ENCODE measurements at places on chromosomes 12 and 14.

GRCh38 chr12:71955970-71956369 lies 17.3 kb downstream of the TPH2 start:
- no peak for DNase-seq

DNA sequence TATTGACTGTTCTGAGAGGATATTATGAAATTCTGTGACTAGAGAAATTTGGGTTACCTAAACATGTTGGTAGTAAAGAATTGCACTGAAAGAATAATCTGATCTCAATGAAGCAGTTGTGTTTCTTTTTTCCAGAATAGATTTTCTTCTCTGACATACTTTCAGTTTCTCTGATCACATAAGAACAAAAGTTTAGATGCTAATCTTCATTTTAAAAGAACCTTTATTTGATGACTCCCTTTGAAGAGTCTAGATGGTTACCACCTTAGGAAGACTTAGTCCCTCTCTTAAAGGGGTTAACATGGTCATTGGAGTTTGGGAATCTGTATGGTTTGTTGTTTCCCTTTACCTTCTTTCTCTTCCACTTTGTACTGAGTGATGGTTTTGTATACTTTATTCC lies 58.6 kb downstream of the MON2 start:
- no peak for DNase-seq

DNA sequence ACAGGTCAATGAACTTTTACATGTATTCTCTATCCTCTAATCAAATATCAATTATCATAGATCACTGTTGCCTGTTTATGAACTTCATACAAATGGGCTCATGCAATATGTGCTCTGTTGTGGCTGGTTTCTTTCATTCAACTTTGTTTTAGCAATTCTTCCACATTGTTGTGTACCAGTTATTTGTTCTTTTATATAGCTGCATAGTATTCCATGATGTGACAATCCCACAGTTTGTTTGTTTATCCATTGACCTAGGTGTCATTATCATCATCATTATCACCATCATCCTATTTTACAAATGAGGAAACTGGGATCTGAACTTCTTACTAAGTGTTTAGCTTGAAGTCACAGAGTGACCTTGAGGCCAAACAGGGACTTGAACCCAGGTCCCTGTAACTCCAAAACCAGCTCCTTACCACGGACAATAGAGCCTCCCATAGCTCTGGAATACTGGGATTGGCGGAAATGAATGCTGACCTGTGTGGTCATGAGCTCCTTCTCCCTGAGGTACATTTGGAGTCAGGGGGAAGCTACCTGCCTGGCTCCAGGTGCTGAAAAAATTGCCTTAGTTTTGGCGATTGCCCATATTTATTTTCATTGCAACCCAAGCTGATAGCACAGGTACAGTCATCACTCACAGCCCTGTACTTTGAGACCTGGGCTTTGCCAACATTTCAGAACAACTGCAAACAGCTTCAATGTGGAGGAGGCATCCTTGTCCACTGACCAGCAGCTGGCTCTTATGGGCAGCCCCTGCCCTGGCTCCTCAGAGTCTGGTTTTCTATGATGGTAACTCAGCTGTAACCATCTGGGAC lies 9.2 kb downstream of the ZFP36L1 start:
- DNase-seq, result no peak

DNA sequence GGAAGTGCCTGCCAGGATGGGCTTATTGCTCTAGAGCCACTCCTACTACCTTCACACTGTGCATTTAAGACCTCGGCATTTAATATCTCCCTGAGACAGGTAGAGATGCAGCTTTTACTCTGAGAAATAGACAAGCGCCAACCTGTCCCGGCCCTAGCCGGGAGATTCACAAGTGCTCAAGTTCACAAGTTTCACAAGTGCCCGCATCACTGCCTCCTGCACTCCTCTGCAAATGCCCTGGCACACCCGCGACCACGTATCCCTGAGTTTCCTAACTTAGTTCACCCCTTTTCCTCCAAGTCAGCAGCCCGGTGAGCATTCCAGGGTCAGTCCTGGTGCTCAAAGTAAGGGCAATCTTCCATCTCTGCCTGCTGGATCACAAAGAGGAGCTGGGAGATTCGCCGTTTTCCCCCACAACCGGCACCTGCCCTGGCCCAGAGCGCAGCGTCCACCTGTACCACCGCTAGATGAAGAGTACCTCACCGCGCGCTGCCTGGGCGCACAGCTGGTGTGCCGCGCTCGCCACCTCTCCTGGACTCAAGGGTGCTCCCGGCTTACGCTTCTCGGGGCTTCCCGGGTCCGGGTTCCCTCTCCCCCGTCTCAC lies 5.0 kb upstream of the SLC38A4 start:
- DNase-seq, result no peak

DNA sequence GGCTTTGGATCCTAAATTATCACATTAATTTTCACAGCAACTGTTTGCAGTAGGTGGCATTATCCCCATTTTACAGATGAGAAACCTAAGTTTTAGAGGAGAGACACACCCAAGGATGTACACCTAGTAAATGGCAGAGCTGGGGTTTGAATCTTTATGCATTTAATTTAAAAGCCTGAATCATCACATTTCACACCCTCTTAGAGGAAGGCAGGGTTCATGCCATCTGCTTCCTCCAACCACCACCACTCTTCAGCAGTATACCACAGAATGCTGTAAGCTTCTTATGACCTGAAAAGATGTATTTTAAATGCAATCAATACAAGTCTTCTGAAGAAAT lies 90.3 kb downstream of the CRADD start:
- DNase-seq, result no peak

- DNase-seq, result no peak
Observed at GRCh38 chr12:50600364-50600763, 95.6 kb downstream of the DIP2B start.

- DNase-seq, result no peak
Observed at GRCh38 chr12:120213758-120214157, 12.8 kb upstream of the RPLP0 start.

DNA sequence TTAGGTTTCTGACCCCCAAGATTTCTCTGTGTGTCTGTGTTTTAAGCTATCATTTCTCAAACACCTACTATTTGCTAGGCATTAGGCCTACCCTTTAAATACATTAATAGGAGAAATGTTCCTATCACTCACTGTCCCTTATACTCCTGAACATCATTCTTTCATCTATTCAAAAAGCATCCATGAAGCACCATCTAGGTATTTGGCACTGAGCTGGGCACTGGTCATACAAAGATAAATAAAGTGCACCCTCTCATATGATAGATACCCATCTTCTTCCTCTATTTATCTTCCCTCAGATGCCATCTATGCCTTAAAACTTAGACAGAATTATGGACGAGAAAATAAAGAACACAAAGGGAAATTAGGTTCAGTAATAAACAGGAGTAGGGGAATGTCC lies 20.4 kb downstream of the SIX1 start:
- no peak for DNase-seq

Measured in GM19239 (cell line).